DMS79 (cell line): ENCODE measurements at places on chromosomes 4 and X.

DNA sequence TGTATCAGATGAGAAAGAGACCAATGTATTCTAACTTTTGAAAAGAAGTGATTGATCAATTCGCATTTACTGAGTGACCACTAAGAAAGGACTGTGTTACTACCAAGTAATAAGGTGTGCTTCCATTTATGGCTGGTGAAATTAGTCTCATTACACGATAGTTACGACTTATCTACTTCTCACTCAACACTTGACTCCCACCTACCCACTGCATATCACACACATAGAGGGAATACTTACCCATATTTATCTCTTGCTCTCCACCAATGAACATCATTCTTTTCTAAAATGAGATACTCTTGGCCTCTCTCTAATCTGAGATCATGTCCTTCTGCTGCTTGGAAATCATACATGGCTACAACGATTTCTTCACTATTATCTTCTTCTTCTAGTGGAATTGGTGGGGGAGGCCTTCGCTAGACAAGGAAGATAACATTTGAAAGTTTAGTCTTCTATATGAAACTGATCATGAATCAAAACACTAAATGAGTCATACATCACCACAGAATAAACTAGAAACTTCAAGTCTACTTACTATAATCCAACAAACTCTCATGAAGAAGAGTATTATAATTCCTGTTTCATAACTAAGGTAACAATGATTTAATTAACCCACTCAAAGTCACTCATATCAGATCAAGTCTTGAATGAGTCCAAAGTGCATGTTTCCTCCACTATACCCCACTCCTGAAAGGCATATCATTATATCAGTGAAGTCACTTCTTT lies 33.7 kb upstream of the TXK start:
- DNase-seq = no peak

DNA sequence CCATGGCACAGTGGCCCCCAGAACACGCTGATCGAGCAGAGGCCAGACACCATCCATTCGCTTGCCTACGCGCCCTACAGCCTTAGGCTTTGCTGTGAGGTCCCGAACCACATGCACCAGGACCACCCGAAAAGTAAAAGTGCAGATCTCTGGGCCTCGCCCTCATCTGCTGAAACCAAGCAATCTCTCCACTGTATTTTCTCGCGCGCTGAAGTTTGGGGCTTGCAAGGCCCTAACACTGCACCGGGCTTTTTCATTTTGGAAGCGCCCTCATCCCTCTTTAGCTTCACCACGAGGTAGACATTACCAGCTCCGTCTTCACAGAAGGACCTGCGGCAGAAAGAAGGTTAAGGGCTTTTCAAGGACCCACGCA lies 21.2 kb downstream of the NKX3-2 start:
- no peak for DNase-seq

GRCh38 chrX:77450996-77451395 lies 3.8 kb downstream of the FGF16 start:
- DNase-seq = no peak

DNA sequence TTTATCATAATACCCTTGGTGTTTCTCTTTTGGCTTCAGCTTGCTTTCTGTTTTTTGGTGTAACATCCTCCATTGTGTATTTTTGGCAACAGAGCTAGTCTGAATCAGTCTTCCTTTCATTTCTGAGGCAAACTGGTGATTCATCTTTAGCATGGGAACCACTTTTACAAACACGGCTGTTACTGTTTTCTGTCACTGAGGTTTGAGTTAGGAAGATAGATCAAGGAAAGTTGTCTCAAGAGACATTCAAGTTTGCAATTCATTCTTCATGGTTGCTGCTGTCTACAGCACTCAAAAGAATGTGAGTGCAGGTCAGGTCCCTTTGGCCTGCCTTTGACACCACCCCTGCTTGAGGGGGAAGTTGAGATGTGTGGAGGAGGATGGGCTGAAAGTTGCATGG lies 36.3 kb downstream of the IL21 start:
- no peak for DNase-seq

GRCh38 chr4:11881364-11881763 lies 452.7 kb upstream of the HS3ST1 start:
- DNase-seq = no peak

- DNase-seq = no peak
These were observed 80.1 kb downstream of the GPC3 start for GRCh38 chrX:133905305-133905704.

GRCh38 chr4:127155555-127155954 lies 477.2 kb upstream of the INTU start:
- no peak for DNase-seq

GRCh38 chr4:56757261-56757746 lies 64.2 kb downstream of the SPINK2 start:
- DNase-seq = no peak

DNA sequence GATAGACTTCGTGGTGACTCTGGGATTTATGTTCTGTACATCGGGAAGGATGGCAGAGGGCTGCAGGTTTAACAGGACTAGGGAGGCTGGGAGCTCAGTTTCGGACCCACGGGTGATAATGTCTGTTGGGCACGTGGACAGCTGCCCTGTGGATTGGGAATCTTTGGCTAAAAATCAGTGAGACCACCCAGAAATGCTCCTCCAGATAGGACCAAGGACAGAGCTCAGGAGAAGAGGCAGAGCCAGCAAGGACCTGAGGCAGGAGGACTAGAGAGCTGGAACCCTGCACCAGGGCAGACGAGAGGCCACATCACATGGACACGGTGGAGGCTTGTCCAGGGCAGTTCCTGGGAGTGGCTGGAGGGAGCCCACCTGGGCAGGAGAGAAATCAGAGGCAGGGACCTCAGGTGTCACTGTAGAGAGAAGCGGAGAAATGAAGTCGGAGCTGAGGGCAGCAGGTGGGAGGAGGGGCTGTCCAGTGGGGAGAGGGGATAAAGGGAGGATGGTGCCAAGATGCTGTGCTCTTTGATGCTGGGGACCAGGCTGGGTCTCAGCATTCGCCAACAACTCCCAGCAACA lies 79.2 kb downstream of the CPZ start:
- no peak for DNase-seq

- DNase-seq = no peak
These were observed 40.7 kb downstream of the CDS1 start for GRCh38 chr4:84623661-84624060.

- no peak for DNase-seq
These were observed 155.8 kb downstream of the NAA11 start for GRCh38 chr4:79170077-79170476.

DNA sequence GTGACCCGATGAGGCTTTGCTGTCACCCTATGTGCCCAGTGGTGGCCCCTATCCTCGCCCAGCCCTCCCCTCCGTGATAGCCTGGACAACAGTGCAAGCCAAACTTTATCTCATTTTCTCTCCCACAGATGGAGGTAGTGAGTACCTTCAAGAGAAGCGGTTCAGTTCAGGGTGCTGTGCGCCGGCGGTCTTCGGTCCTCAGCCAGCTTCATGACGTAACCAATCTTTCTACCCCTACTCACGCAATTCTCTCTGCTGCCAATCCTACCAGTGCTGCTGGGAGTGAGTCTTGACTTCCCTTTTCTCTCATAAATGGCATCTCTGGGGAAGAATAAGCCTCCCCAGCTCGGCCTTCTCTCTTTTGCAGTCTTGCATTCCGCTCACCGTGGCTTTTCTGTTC lies 29.5 kb downstream of the CCNQ start:
- DNase-seq = no peak

DNA sequence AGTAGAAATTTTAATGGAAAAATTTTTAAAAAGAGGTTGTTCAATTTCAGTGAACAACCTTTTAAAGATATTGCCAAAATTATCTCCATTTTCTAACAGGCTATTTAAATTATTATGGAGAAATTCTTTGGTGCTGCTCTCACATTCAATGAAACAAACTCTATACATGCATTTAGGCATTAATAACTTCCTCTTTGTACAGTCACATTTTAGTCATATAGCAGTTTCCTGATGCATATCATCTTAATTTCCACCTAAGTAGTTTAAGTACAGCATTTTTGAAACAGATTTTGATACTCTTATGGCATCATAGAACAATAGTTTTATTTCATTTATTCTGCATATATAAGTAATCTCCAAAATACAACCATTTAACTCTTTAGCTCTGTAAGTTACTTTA lies 500.1 kb downstream of the STPG2 start:
- DNase-seq = no peak

DNA sequence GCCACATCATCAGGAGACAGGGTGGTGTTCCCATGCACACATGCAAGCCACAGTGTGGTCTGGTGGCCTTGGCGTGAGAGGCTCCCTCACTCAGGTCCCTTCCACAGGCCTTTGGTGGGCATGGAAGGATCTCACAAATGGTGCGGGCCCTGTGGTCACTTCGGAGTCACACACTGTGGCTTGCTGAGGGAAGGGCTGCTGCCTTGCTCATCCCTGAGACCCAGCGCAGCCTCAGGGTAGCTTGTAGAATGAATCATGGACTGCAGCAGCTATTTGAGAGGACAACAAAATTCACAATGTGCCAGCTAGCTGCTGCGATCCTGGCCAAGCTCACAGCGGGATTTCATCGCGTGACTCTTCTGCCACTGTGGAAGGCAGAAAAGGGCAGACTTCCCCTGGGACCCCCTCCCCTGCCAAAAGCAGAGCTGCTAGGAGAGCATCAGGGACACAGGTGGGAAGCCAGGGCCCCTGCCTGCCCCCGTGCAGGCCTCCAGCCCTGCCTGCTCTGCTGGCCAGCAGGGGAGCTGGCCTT lies 106.4 kb downstream of the ABLIM2 start:
- no peak for DNase-seq

- DNase-seq = no peak
These were observed 170.7 kb downstream of the SLIT2 start for GRCh38 chr4:20422398-20422797.

- DNase-seq = no peak
These were observed 143.1 kb downstream of the TRAM1L1 start for GRCh38 chr4:116942315-116942714.

- no peak for DNase-seq
These were observed 175.8 kb downstream of the GC start for GRCh38 chr4:71607780-71608677.

- no peak for DNase-seq
These were observed 32.0 kb upstream of the SGMS2 start for GRCh38 chr4:107792711-107793110.

DNA sequence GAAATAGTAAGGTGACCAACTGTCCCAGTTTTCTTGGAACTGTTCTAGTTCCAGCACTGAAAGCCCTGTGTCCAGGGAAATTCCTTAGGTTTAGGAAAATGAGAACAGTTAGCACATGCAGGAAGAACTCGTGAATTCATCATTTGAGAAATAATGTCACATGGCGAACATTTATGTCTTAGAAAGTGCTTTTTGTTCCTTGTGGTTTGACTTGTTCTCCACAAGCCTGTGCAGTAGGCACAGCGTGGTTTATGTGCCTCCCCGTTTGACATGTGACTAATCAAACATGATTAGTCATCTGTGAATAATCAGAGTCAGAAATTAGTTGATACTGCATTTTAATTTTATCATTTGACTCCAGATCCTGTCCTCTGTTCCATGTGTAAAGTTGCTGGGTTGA lies 556.0 kb upstream of the CPEB2 start:
- no peak for DNase-seq

- no peak for DNase-seq
These were observed 139.5 kb downstream of the SH3KBP1 start for GRCh38 chrX:19747652-19748610.

GRCh38 chr4:182513587-182514291 lies 270.5 kb downstream of the TENM3 start:
- no peak for DNase-seq

DNA sequence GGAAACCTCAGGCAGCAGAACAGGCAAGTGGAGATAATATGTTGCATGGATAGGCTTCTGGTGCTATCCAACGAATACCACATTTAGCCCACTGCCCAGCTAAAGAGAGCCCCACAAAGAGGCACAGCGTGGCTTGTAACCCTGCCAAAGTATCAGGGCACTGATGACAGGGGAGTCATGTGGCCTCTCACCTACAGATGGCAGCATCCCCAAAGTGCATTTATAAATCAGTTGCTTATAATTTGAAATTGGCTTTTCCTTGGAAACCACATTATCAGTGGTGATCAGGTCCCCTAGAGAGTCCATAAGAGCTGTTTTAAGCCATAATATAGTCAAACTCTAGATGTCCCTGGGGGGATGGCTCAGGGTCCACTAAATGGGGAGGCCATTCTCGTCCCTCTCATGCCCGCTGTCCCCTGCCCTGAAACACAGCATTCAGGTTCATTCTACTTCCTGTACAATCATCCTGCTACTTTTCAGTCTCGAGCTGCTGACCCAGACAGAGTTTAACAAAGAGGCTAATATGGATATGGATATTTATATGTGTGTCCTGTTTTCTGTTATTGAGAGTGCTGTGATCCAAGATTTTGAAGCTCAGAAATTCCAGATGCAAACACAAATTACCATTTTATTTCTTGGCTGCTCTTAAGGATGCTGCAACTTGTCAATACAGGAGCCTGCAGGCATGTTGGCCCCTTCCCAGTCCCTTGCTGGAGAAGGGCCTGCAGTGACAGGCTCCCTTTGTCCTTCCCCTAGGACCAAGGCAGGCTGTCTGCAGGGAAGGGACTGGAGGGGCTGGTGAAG lies 28.5 kb downstream of the SRPX start:
- DNase-seq = no peak

DNA sequence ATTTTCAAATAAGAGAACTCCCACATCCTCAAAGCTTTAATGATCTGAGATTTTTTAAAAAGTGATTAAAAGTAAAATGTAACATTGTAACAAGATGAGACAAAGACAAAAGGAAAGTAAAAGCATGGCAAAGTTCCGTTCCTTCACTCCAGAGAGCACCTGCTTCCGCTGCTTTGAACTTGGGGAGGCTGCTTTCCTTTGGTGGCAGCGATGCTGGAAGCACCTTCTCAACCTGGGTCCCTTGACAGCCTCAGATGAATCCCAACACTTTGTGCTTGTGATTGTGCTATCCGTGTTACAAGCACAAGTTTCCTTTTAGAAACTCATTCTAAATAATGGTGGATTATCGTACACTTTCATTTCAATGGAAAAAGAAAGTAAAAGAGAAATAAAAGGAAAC lies 59.7 kb downstream of the HADH start:
- no peak for DNase-seq

DNA sequence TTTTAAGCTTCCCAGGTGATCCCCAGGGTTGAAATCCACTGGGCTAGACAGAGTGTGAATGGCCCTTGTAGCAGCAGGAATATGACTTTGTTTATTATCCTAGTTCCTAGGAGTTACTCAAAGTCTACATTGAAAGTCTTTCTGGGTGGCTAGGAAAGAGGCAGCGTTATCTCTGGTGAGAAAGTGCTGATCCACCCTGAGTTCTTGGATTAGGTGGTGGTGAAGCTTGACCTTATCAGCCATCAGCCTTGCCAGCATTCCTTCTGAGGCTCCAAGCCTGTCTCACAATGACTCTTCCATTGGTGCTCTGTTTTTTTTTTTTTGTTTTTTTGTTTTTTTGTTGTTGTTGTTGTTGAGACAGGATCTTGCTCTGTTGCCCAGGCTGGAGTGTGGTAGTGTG lies 83.1 kb upstream of the CLCN4 start:
- no peak for DNase-seq

GRCh38 chrX:40908857-40909475 lies 173.6 kb upstream of the MED14 start:
- no peak for DNase-seq

DNA sequence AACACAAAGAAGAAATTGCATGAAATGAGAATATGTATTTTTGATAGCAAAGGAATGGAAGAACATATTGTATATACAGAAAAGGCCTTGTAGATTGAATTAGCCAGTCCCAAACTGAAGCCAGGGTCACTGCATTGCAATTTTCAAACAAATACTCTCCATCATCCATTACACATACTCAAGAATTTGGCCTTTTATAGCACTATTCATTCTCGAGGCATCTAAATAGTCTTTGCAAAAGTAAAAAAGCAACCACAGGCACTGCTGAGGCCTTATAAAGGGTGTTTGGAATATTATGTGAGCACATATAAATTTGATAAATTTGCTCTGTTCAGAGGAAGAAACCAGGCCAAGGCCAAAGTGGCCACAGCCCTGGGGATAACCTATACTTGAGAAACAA lies 123.0 kb downstream of the ZNF827 start:
- no peak for DNase-seq
